ENCODE measurements at places on chromosomes 3 and 15. TPM values are rescaled to one million over a fixed set of nuclear protein-coding genes. Genes with fewer than 3 reads are reported as not detected.

The SEC62 gene
- 78.0 TPM for total RNA-seq

The GOLGA8G gene
- total RNA-seq, result not detected

The RHCG gene
- 46.6 TPM for total RNA-seq

The LINGO1 gene
- total RNA-seq, result 9.3 TPM

The EBLN2 gene
- total RNA-seq, result 0.70 TPM

The MYRIP gene
- not detected for total RNA-seq

The IL20RB gene
- 1.5 TPM for total RNA-seq

The PLA2G4D gene
- total RNA-seq, result not detected

The CACNA2D3 gene
- not detected for total RNA-seq

The ZNF860 gene
- total RNA-seq, result 1.4 TPM

The SNTN gene
- total RNA-seq, result not detected

The TMC3 gene
- not detected for total RNA-seq

The TMEM108 gene
- not detected for total RNA-seq

The FGF7 gene
- not detected for total RNA-seq

The CCDC13 gene
- total RNA-seq, result 0.46 TPM

Measured in A549 treated with GW870086 at 1 μM for 4 hours (cell line).